ENCODE measurements at places on chromosomes 5 and 9. TPM values are rescaled to one million over a fixed set of nuclear protein-coding genes. Genes with fewer than 3 reads are reported as not detected.

The MARCHF11 gene
- total RNA-seq, result 0.86 TPM

The PCDHB16 gene
- 5.9 TPM for total RNA-seq

The NEUROG1 gene
- total RNA-seq, result not detected

The SLC1A3 gene
- total RNA-seq, result 35.3 TPM

DNA sequence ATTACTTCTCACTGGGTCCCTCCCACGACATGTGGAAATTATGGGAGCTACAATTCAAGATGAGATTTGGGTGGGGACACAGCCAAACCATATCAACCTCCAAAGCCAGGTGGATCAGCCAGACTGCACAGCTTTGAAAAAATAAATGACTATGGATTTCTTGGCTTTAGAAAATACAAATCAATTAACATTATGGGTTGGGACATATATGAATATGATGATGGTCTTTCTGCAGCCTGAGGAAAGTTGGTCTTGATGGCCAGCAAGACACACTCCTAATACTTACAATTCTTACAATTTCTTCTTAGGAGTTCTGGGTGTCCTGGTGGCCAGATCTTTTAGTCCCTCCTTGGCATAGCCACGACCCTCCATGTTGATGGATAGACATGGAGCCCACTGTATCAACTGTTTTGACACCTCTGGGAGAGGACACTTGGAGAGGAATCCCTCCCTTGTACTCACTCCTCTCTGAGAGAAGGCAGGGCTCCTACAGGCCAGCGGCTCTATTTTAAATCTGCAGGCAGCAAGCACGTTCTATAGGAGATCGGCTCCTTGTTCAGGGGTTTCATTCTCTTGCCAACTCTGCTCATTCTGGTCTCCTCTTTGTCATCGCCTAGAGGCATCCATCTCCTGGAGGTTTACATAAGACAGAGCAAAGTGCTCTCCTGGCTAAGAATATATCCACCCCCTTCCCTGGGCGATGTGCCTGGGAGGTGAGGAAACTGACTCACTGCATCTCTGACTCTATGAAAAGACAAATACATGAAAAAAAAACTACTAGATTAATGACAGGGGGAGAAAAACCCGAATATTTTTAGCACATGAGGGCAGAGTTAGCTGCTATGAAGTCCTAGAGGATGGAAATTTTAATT is 145.9 kb downstream of the CARTPT start:
- H3K27me3 ChIP-seq, result no peaks in the 10 kb centered on the region
- H3K4me1 ChIP-seq, result no peaks in the 10 kb centered on the region
- H3K36me3 ChIP-seq, result no peaks in the 10 kb centered on the region
- no peak for DNase-seq
- no peak overlapping the region for H3K27ac ChIP-seq

DNA sequence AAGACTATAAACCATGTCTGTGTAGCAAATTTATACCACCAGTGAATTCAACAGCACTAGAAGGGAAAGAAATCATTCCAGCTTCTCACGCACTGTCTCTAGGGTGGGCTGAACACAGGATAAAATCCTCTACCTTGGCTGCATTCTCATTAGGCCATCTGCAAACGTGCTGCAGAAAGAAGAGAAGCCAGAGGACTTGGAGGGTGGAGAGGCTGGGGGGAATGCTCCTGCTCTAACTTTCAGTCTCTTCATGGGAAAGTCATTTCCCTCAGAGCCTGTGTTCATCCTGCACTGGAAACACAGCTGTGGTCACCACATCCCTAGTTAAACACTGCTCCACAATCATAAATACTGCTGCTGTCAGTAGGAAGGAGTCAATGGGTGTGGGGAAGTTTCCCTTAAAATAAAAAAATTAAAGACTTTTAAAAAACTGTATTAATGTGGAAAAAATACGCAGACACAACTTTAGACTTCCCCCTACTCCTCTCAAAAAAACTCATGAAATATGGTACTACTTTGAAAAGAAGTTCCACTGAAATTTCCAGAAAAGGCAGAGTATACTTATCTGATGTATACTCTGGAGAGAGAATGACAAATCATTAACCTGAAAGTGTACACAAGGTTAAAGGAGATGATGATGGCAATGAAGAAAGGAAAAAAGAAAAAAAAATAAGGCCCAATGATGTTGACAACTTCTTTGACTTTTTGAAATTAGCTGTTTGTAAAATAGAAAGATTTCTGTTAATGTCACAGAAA is 46.8 kb downstream of the LHFPL2 start:
- H3K27ac ChIP-seq, result no peak overlapping the region
- no peak overlapping the region for H3K4me3 ChIP-seq
- H3K27me3 ChIP-seq, result no peaks in the 10 kb centered on the region
- no peak for DNase-seq
- H3K36me3 ChIP-seq, result no peaks in the 10 kb centered on the region

- H3K27ac ChIP-seq, result no peak overlapping the region
- no peaks in the 10 kb centered on the region for H3K36me3 ChIP-seq
- H3K4me1 ChIP-seq, result peaks cover 5% of the 10 kb centered on the region
- H3K27me3 ChIP-seq, result no peaks in the 10 kb centered on the region
- no peak for DNase-seq
Observed at GRCh38 chr5:98433673-98434072, 339.8 kb upstream of the RGMB start.

DNA sequence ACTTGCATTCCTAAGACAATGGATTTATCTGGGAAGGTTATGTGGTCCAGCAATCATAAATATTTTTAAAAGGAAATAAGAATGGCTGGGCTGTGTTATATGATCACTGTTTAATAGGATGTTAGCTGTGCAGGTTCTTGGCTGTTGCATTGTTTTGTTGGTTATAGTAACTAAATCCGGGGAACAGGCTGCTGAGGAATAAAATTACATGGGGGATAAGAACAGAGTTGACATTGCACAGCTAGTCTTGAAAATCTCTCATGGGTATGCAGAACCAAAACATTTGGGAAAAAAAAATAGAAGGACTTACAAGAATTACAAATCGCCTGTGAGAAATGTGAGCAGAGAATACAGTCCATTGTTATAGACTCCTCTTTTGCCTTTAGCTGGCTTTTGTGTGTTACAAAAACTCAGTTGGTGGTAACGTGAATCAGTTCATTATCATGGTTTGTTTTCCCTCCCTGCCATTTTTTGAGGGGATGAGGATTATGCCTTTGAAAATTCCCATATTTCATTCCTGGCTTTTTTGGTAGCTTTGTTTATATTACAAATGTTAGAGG is 375.3 kb upstream of the DAB2 start:
- peaks cover 8% of the 10 kb centered on the region for H3K4me1 ChIP-seq
- H3K4me3 ChIP-seq, result peak overlapping the region; percentile 25
- no peaks in the 10 kb centered on the region for H3K27me3 ChIP-seq
- H3K36me3 ChIP-seq, result no peaks in the 10 kb centered on the region

GRCh38 chr5:116358911-116359418 is 215.7 kb downstream of the SEMA6A start:
- no peak overlapping the region for H3K4me3 ChIP-seq
- H3K27me3 ChIP-seq, result peaks cover 5% of the 10 kb centered on the region
- no peaks in the 10 kb centered on the region for H3K36me3 ChIP-seq
- no peaks in the 10 kb centered on the region for H3K4me1 ChIP-seq
- no peak overlapping the region for H3K27ac ChIP-seq
- no peak for DNase-seq

DNA sequence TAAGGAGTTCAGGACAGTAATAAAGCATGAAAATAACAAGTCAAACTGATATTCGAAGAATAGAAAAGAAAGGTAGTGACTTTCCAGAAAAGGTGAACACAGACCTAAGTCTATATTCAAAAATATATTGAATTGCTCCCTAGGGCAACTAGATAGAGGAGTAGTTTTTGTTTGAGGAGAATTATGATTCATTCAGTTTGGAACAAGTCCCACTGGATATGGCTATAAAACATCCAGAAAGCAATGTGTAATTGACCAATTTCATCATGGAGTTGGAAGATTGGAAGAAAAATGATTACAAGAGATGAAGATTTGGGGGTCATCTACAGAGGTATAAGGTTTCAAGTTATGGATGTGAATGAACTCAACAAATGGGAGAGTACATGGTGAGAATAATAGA is 117.5 kb upstream of the ZNF462 start:
- H3K27me3 ChIP-seq, result no peaks in the 10 kb centered on the region
- no peak for DNase-seq
- no peaks in the 10 kb centered on the region for H3K36me3 ChIP-seq
- H3K27ac ChIP-seq, result no peak overlapping the region
- H3K4me3 ChIP-seq, result no peak overlapping the region

DNA sequence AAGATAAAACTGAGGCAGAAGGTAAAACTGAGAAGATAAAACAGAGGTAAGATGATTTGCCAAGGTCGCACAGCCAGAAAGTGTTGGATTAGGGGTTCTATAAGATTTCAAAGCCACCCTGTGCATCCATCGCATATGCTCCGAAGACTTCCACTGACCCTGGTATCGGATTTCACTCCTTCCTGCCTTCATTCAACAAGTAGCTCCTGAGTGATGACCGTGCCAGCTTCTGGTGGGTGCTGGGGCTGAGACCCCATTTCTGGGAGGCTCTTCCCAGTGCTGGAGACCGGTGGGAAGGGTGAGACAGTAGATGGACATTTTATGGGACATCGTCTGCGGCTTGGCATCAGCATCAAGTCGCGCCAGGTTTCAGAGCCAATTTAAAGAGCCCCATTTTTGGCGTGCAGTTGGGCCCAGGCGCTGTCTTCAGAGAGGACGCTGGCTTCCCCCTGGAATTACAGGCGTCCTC is 53.7 kb upstream of the DAB2IP start:
- DNase-seq, result no peak
- H3K27ac ChIP-seq, result peak overlapping the region; percentile 46
- H3K36me3 ChIP-seq, result no peaks in the 10 kb centered on the region
- H3K27me3 ChIP-seq, result no peaks in the 10 kb centered on the region

DNA sequence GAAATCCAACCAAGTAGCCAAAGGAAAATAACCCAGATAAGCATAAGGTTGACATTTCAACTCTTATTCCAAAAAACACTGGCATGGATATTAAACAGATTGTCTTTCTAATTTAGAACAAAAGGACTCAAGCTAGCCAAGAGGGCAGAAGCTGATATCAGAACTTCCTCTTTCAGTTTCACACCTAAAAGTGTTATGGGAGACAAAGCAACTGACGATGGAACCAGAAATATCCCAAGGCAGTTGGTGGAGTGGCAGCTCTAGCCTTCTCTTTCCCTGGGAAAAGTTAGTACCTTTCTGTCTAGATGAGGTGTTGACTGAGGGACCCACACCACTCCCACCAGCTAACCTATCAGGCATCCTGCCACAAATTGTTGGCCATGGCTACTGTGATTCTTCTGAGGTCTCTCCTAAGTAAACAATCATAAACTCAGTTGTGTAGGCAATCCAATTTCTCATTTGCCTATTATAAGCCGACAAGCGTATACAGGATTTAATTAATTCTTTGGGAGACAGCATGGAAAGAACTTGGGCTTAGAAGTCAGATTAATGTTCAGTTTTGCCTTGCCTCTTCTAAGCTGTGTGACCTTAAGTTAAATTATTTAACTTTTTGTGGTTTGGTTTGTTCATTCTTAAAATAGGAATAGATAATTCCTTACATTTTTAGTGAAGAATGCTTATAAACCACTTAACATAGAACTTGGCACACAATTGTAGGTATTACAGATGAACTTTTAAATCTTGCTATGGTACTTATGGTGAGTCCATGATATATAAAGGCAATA is 110.9 kb upstream of the ADAMTSL1 start:
- H3K27me3 ChIP-seq, result no peaks in the 10 kb centered on the region
- H3K4me1 ChIP-seq, result no peaks in the 10 kb centered on the region
- no peak overlapping the region for H3K4me3 ChIP-seq
- H3K27ac ChIP-seq, result no peak overlapping the region

GRCh38 chr5:131180407-131180806 is 9.7 kb downstream of the LYRM7 start:
- DNase-seq, result no peak
- no peak overlapping the region for H3K4me3 ChIP-seq
- H3K36me3 ChIP-seq, result no peaks in the 10 kb centered on the region
- no peaks in the 10 kb centered on the region for H3K4me1 ChIP-seq
- H3K27me3 ChIP-seq, result no peaks in the 10 kb centered on the region

- no peaks in the 10 kb centered on the region for H3K4me1 ChIP-seq
- no peaks in the 10 kb centered on the region for H3K27me3 ChIP-seq
Observed at GRCh38 chr5:132103969-132104391, 30.4 kb downstream of the CSF2 start.

DNA sequence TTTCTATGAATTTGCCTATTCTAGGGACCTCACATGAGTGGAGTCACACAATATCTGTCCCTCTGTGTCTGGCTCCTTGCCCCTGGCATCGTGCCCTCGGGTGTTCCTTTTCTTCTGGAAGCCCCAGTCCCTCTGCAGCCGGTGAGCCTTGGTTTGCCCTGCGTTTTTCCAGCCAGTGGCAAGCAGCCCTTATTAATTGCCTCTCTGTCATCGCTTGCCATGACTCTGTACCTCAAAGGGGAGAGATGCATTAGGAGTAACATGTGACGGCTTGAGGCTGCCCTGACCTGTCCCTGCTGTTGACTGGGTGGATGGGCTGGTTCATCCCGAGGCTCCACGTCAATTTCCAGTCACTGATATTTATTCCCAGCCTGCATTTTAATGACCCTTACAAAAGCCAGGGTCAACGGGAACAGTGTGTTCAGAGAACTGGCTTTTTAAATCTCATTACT is 87.3 kb downstream of the CFAP90 start:
- no peak for DNase-seq
- no peaks in the 10 kb centered on the region for H3K4me1 ChIP-seq
- H3K36me3 ChIP-seq, result no peaks in the 10 kb centered on the region
- no peaks in the 10 kb centered on the region for H3K27me3 ChIP-seq

GRCh38 chr5:151047814-151048425 is 27.5 kb downstream of the GPX3 start:
- DNase-seq, result no peak
- no peaks in the 10 kb centered on the region for H3K4me1 ChIP-seq
- no peak overlapping the region for H3K4me3 ChIP-seq
- H3K27ac ChIP-seq, result no peak overlapping the region
- no peaks in the 10 kb centered on the region for H3K36me3 ChIP-seq
- H3K27me3 ChIP-seq, result no peaks in the 10 kb centered on the region

Measured in H1 (cell line).